ENCODE measurements at places on chromosomes 16 and 17.

DNA sequence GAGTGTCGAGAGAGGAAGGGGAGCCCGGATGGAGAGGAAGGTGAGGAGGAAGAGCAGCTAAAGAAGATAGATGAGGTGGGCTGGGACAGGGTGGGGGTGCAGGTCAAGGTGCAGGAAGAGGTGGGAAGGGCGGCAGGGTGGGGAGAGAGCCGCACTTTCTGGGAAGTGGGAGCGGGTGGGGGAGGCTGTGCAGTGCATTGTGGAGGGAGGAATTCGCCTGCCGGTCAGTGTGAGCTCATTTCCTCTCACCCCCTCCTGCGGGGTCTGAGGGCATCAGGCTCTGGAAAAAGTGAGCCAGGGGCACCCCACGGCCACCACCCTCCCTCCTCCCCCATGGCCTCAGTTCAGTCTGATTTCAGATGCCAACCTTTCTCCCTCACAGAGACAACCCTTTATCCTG, 2.5 kb upstream of the ARHGAP23 start:
- no peak for DNase-seq

GRCh38 chr17:17702449-17703139, 21.3 kb downstream of the RAI1 start:
- no peak for DNase-seq

DNA sequence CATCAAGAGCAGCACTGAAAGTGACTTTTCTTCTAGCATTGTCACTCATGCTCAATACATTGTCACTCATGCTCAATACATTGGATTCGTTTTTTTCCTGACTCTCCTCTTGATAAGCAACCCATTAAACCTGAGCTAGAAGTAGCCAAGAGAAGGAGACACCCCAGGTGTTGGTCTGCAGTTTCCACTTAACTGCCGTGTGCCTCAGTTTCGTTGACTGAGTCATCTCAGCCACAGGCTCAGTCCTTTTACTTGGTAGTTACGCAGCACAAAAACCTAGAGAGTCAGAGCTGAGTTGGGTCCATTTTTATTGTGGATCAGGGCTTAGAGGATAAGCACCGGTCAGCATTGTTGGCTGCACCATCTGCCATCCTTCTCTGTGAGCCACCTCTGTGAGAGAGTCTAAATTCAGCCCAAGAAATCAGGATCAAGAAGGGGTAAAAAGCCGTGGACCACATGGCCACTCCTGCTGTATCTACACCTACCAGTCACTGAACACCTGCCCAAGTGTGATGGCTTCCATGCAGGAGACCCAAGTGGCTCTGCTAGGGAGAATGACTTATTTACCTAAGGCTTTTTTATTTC, 11.3 kb downstream of the GINS2 start:
- no peak for DNase-seq

- no peak for DNase-seq
Measured at GRCh38 chr16:77948835-77949234, 73.5 kb upstream of the CLEC3A start.

DNA sequence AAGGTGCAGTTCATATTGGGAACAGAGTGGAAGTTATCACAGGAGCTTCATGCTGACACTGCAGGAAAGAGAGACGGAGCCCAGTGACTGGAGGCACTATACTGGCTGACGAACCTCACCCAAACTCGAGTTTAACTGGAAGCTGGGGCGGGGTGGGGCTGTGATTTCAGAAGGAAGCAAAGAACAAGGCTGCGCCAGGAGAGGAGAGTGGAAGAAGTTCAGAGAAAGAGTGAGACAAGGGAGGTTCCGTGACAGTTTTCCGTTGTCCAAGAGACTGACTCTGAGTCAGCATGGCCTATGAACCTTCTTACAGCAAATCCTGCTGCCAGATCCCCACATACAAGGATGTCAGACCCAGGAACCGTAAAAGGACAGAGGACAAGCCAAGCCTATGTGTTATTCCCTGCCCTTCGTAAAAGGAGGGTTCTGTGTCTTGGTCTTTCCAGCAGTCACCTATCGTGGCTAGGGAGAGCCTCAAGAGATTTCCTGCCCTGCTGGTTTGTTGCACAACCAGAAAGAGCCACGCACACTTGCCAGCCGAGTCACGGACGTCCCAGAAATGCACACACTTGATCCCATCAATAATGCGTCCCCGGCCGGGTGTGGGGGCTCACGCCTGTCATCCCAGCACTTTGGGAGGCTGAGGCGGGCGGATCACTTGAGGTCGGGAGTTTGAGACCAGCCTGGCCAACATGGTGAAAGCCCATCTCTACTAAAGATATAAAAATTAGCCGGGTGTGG, 5.1 kb downstream of the PITPNA start:
- no peak for DNase-seq
